ENCODE measurements at places on chromosomes 3 and 15.

GRCh38 chr15:85474700-85475316 lies 94.4 kb downstream of the AKAP13 start:
- ATAC-seq, result no peak

- no peak for ATAC-seq
Measured at GRCh38 chr3:3771094-3771493, 28.1 kb upstream of the LRRN1 start.

- ATAC-seq, result no peak
Measured at GRCh38 chr3:155465664-155466063, 172.2 kb upstream of the STRIT1 start.

- ATAC-seq, result no peak
Measured at GRCh38 chr3:147702509-147702908, 293.3 kb downstream of the ZIC1 start.
